Activated CD4-positive, alpha-beta T cell treated with anti-CD3 and anti-CD28 coated beads, Interleukin-2, amount 10 ng/mL, durations not matched to agents 7 days and 5 days (primary cell): ENCODE measurements at places on chromosomes 4 and X. TPM values are rescaled to one million over a fixed set of nuclear protein-coding genes. Genes with fewer than 3 reads are reported as not detected.
A peak's percentile ranks its signal among the peaks of the same experiment; 100 is the strongest.

DNA sequence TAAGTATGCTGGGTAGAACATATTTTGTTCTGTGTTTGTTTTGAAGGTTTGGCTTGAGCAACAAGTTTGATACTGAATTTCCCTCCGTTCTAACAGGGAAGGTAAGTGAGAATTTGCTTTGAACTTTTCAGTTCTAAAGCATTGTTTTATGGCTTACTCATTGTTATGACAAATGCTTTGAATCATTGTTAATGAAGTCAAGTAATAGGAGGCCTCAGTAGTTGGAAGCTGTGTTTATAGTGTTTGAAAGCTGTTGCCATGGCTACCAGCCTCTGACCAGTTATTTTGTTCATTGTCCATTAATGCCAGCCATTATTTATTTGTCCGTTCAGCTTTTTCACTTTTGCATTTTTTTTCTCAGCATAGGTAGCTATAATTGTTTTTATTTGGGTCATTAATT lies 14.4 kb downstream of the CHIC1 start:
- H3K4me3 ChIP-seq, result no peak overlapping the region
- DNase-seq, result no peak
- no peaks in the 10 kb centered on the region for H3K27me3 ChIP-seq
- H3K27ac ChIP-seq, result no peak overlapping the region
- peaks cover 3% of the 10 kb centered on the region for H3K36me3 ChIP-seq

The EFHC2 gene
- 2.2 TPM for total RNA-seq

GRCh38 chr4:99847362-99847976 lies 30.8 kb downstream of the DAPP1 start:
- H3K4me1 ChIP-seq, result peaks cover 77% of the 10 kb centered on the region
- peak overlapping the region; percentile 55 for H3K4me3 ChIP-seq
- peak; percentile 47 for DNase-seq

DNA sequence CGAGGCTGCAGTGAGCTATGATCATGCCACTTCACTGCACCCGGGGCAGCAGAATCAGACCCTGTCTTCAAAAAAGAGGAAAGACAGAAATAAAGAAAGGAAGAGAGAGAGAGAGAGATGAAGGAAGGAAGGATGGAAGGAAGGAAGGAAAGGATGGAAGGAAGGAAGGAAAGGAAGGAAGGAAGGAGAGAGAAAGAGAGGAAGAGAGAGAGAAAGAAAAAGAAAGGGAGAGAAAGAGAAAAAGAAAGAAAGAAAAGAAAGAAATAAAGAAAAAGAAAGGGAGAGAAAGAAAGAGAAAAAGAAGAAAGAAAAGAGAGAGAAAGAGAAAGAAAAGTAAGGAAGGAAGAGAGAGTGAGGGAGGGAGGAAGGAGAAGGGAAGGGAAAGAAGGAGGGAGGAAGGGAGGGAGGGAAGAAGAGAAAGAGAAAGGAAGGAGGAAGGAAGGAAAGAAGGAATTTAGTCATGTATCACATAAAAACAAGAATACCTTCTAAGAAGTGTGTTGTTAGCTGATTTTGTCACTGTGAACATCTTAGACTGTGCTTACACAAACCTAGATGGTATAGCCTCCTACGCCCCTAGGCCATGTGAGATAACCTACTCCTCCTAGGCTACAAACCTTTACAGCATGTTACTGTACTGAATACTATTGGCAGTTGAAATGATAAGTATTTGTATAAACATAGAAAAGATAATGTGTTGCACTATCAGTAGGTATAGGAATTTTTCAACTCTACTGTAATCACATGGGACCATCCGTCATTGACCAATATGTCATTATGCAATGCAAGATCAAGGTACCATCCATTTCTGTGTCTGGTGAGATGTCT lies 17.4 kb upstream of the AFF1 start:
- no peaks in the 10 kb centered on the region for H3K36me3 ChIP-seq
- peaks cover 5% of the 10 kb centered on the region for H3K4me1 ChIP-seq
- no peak overlapping the region for H3K27ac ChIP-seq
- no peak for DNase-seq

DNA sequence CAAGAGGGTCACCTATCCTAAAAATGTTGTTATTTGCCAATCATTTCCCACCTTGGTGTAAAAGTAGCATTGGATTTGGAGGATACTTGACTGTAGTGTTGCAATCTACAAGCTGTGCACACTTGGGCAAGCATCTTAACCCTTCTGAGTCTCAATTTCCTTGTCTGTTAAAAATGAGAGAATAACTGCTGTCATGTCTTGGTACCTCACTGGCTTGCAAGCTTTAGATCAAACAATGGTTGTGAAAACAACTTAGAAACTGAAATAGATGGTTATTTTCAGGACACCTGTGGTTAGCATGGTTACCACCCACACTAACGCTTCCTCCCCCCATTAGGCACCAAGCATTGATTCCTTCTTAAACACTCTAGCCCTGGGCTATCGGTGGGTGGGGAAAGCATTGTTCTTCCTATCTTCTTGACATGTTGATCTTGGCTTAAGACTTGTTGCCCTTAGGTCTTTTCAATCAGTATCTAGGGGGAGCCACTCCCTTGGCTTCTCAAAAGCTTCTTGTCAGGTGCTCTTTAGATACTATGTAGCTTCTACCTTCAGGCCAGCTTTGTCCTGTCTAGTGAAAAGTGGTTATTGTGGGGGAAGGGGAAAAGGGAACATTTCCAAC lies 10.6 kb upstream of the AMOT start:
- peaks cover 25% of the 10 kb centered on the region for H3K4me1 ChIP-seq
- no peaks in the 10 kb centered on the region for H3K36me3 ChIP-seq
- no peak overlapping the region for H3K27ac ChIP-seq
- peaks cover 4% of the 10 kb centered on the region for H3K27me3 ChIP-seq
- H3K4me3 ChIP-seq, result no peak overlapping the region

DNA sequence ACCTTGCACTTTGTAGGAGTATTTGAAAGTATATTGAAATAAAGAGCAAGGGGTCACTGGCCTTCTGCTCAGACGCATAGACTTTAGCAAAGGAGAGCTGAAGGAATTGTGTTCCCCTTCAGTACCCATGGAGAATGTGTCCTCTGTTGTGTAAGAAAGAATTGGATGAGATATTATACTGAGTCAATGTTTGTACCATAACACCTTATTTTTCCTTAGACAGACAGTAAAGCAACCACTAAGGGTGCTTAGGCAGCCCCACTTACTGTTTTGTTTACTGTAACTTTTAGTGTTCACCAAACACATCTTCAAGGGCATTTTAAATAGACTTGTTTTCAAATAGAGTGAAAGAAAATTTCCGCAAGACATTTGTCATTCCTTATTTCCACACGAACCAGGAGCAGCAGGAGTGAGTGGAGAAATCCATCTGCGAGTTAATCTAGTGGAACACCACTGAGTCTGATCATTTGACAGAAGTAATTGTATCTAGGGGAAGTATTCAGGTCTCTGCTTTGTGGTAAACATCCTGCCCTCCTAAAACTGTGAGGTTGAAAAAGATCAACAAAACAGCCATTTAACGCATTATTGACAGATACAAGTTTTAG lies 89.5 kb downstream of the SLIT2 start:
- H3K4me3 ChIP-seq, result no peak overlapping the region
- H3K4me1 ChIP-seq, result no peaks in the 10 kb centered on the region
- no peak overlapping the region for H3K27ac ChIP-seq

DNA sequence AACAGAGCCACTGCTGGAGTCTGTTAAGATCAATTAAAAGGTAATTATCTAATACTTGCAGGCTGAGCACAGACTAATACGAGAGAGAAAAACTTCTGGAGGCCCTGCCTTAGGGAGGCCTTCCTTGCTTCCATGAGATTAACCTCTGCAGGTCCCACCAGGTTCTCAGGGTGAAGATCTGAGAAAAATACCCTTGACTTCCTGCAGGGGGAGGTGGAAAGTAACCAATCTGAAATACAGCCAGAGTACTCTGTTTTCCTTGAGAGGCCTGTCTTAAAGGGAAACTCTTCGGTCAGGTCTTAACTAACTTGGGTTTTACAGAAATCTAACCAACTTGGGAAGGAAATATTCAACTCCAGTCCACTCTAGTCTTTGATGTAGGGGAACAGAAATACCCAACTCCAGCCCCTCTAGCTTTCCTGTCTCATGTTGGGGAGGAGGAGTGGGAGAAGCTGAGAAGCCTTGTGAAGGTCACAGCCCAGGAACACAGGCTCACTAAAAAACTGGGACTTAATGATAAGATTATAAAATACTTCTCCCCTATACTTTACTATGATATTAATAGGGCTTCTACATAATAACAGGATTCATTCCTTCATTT lies 77.1 kb downstream of the TBCK start:
- peak; percentile 32 for DNase-seq
- H3K27me3 ChIP-seq, result no peaks in the 10 kb centered on the region
- peaks cover 7% of the 10 kb centered on the region for H3K36me3 ChIP-seq

The LANCL3 gene
- total RNA-seq, result 0.46 TPM
